Activated CD4-positive, alpha-beta memory T cell treated with anti-CD3 and anti-CD28 coated beads, Interleukin-2, amount 10 ng/mL, durations not matched to agents 7 days and 5 days (primary cell): ENCODE measurements at places on chromosomes 3 and 15. TPM values are rescaled to one million over a fixed set of nuclear protein-coding genes. Genes with fewer than 3 reads are reported as not detected.

Gene ANKUB1
- total RNA-seq = not detected

Gene SUSD5
- not detected for total RNA-seq

DNA sequence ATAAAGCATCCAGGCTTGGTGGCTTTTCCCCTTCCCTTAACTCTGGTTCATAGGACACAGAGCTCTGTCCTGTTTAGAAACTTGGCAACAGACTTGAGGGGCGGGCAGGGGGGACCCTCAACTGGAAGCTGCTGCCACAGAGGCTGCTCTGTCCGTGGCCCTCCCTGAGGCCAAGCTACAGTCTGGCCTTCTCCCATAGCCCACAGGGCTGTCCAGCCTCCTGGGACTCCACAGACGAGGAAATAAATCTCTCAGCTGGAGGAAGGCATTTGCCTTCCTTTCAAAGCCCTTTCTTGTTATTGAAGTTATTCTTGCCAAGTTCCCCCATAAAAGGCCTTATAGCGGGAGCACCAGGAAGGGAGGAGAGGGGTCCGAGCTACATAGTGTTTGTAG, 248.8 kb upstream of the TPM1 start:
- no peak overlapping the region for H3K4me3 ChIP-seq
- H3K4me1 ChIP-seq = no peaks in the 10 kb centered on the region
- DNase-seq = no peak
- no peaks in the 10 kb centered on the region for H3K36me3 ChIP-seq

GRCh38 chr3:50164481-50164880, 9.4 kb downstream of the SEMA3F start:
- H3K4me3 ChIP-seq = no peak overlapping the region
- no peak for DNase-seq
- H3K27me3 ChIP-seq = no peaks in the 10 kb centered on the region
- H3K36me3 ChIP-seq = no peaks in the 10 kb centered on the region
- no peak overlapping the region for H3K27ac ChIP-seq
- no peaks in the 10 kb centered on the region for H3K4me1 ChIP-seq
